ENCODE measurements at places on chromosomes 7 and 10. TPM values are rescaled to one million over a fixed set of nuclear protein-coding genes. Genes with fewer than 3 reads are reported as not detected.

DNA sequence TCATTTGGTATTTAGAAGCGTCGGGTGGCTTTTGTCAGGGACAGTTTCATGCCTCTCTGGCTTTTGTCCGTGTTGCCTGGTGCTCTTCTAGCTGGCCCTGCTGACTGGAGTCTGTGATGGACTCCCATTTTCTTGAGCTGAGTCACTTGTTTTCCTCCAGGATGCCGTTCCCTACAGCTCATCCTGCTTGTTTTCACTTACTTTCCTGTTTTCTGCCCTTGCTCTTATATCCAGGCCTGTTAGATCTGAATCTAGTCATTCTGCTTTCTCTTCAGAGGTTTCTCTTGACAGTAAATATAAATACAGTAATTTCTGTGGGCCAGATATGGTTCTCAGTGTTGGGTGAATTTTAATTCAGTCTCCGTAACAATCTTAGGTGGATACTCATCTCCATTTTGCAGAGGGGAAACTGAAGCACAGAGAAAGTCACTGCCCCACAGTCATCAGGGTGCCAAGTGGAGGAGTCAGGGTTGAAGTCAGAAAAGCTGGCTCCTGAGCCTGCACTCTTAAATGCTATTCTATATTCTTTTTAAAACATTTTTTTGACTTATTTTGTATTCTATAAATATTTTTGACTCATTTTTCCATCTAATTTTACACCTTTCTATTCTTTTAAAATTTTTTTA is 85.4 kb downstream of the CCNY start:
- DNase-seq = peak; percentile 92

DNA sequence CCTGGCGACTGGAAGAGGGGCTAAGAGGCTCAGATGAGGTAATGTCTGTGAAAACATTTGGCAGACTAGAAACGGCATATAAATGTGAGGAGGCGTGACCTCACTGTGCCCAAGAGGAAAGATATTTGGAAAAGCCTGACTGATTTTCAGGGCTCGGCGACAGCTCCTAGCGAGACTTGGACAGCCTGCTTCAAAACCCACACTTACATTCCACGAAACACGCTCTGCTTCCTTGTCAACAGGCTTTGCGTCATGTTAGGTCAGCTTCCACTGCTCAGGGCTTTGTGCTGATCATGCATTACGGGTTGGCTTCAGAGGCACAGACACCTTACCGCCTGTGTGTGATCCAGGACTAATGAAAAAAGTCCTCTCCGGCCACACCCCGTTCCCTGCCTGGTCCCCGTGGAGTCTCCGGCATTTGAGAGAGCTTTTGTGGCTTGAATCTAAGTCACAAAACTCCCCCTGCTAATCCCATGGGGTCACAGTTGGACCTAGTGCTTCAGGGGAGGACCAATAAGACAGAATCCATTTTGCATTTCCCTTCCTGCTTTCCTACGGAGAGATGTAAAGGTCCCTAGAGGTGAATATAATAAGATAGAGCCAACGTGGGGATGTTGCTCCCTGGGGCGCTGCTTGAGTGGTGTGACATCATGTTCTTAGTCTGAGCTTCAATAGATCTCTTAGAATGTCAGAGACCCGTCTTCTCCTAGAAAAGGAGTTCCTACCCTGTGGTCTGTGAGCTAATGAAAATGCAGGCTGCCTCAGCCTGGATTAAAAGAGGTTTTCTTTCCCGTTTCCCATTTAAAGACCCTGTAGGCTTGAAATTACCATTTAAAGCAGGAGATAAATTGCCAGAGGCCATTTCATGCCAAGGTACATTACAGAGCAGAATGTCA is 25.5 kb downstream of the FGFBP3 start:
- DNase-seq = no peak

DNA sequence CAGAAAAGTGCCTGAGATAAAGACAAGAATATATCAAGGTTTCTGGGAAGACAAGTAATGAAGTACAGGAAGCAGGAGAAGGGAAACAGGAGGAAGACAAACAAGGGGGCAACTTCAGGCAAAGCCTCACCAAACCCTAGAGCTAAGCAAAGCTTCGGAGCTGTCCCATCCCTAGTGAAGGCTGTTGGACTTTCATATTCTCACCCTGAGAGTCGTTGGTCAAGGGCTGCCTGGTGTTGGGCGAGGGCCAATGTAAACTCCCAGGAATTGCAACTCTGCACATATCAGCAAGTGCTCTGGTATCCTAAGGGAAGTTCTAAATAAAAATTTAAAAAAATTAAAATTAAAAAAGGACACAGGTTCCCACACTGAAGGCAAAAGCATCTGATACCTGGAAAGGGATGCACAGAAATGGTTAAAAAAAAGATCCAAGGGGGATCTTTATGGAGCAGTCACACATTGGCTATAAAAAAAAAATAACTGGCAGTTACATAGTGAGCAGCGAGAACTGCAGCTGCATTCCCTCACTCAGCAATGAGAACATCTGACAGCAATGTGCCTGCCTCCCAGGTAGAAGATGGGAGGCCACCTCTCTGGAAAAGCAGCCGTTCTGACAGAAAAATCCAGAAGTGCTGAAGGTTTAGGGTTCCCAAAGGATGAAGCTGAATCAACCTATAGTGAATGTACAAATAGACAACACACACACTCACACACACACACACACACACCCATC is 304.7 kb downstream of the WDR11 start:
- no peak for DNase-seq

DNA sequence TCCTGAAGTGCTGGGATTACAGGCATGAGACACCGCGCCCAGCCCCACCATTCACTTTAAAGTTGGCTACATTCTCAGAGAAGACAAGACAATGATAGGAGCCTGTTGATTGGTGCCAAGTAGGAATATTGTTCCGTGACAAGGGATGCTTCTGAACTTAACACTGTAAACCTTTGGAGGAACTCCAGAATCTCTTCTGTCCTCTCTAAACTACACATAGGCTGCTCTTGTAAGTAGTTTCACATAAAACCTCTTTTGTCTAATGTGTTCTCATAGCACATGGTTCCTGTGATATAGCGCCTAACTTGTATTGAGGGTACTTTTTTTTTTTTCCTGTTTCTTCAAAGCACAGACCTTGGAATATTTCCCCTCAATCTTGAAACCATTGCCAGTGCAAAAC is 3.6 kb upstream of the COPG2 start:
- DNase-seq = no peak

GRCh38 chr10:13340068-13340467 is 8.0 kb downstream of the SEPHS1 start:
- no peak for DNase-seq

DNA sequence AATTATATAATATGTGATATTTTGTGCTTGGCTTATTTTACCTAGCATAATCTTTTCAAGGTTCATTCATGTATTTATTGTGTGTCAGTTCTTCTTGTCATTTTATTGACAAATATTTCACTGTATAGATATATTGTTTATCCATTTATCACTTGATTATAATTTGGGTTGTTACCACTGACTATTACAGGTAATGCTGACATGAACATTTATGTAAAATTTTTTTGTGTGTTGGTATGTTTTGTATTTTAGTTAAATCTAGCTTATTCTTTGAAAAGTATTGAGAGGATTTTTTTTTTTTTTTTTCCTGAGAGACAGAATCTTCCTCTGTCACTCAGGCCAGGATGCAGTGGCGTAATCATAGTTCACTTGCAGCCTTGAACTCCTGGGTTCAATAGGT is 107.7 kb downstream of the MAPK8 start:
- DNase-seq = no peak

DNA sequence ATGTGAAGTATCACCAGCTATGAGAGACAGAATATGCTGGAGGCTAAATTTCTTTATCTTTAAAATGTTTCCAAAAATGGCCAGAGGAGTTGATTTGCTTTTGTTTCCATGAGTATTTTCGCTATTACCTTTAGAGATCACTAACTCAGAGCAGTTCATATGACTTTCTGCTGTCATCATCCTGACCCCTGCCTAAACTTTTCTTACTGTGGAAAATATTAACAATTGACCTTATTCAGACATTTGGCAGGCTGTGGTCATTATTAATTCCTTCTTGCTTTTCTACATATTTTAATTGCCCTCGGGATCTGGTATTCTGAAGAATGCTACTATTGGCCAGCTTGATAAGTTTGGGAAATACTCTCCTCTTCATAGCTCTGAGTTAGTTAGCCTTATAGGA is 156.5 kb downstream of the EXOC4 start:
- no peak for DNase-seq

The HOXA7 gene
- total RNA-seq = not detected

The METTL2B gene
- 37.6 TPM for total RNA-seq

DNA sequence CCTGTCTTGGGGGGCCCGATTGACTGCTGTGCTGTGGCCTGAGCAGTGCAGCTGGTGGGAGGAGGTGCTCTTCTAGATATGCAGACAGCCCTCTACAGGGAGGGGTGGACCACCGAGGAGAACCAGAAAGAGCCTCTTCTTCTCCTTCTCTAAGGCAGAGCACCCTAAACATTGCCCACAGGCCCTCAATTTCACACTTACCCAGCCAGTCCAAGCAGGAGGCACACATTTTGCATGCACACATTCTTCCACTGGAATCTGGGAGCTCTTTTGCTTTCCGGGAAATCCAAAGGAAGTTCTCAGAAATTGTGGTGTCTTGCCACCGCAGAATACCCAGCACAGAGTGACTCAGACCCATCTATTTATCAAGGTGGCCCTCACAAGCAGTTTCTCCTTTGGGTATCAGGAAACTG is 45.8 kb downstream of the EEPD1 start:
- DNase-seq = peak; percentile 46

DNA sequence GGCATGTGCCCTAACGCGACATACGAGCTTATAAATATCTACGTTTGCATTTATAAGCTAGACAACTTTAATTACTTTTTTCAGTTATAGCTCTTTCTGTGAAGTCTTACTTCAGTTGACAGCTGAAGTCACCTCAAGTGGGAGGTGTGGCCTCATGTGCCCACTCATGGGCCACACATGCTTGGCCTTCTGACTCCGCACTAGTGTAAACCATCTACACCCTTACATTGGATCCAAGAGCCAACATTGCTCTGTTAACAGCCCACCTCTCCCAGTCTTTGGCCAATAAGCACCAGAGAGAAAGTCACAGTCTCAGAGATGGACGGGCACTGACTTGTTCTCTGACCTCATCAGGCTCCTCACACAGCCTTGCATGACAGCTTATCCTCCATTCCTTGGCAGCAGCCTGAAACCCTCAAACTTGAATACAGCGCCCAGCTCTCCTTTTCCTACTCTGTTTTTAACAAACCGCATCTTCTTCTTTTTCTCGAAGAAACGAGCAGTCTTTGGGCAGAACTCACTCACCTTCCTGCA is 70.9 kb upstream of the AMPH start:
- DNase-seq = no peak

The GLI3 gene
- 2.5 TPM for total RNA-seq

DNA sequence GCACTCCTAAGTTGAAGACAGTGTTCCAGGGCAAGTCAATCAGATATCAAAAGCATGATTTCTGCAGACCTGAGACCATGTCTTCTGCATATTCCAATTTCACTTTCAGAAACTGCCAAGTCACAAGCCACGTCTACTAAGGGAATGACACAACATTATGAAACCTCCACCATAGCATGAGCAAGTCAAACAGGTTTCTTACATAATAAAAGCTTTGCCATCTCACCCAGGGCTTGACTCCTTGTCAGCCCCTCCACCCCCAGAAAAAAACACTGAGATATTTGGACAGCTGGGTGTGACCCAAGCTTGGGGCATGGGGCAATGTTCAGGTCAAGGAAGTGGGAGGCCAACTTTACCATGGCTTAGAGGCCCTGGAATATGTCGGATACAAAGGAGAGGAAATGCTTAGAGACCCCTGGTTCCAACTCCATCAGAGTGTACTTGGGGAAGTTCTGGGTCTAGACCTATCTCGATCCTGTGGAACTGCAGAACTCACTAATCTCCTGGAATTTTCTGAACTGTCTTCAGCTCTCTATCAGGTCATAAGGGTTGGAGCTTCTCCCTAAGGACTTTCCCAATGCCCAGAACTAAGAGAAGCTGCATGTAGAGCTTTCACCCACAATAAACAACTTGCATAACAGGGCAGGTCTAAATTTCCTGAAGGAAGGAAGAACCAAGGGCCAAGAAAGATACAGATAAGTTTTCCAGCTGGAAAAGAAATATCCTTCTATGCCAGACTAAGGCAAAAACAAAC is 80.6 kb upstream of the NAMPT start:
- no peak for DNase-seq

The ASZ1 gene
- total RNA-seq = not detected

The ELN gene
- 0.50 TPM for total RNA-seq

DNA sequence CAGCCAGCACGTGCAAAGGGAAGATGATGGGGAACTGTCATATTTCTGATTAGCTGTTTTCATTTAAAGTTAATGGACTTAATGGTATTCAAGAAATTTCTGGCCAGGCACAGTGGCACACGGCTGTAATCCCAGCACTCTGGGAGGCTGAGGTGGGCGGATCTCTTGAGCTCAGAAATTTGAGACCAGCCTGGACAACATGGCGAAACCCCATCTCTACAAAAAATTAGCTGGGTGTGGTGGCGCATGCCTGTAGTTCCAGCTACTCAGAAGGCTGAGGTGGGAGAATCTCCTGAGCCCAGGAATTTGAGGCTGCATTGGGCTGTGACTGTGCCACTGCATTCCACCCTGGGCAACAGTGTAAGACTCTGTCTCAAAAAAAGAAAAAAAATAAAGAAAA is 18.7 kb downstream of the STN1 start:
- no peak for DNase-seq

DNA sequence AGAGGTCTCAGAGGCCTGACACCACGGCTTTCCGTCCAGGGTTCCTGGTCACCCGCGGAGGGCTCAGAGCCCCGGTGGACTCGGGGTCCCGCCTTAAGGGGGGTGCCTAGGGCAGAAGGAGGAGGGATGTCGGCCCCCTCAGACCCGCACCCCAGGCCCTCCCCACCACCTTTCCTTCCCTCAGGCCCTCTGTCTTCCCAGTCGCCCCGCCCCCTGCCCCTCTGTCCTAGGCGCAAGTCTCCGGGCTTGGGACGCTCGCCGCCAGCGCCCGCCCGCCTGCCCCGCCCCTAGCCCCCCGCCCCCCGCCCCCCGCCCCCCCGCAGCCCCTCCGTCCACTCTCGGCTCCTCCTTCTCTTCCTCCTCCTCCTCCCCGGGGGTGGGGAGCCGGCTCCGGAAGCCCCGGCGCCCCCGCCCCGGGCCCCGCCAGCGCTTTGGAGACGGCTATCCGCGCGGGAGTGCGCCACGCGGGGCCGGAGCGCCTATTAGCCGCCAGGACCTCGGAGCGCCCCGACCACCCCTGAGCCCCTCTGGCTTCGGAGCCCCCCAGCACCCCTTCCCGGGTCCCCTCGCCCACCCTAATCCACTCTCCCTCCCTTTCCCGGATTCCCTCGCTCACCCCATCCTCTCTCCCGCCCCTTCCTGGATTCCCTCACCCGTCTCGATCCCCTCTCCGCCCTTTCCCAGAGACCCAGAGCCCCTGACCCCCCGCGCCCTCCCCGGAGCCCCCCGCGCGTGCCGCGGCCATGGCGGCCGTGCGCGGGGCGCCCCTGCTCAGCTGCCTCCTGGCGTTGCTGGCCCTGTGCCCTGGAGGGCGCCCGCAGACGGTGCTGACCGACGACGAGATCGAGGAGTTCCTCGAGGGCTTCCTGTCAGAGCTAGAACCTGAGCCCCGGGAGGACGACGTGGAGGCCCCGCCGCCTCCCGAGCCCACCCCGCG is at the start of gene AEBP1:
AEBP1 (plus strand) TSS at position 423 of the 937 bp plus-strand sequence; CDS start at position 744, 321 bp downstream.
- no peak for DNase-seq

The SGMS1 gene
- 20.0 TPM for total RNA-seq

- no peak for DNase-seq
Measured at GRCh38 chr7:100220586-100221230, 959 bp downstream of the PVRIG start.

The EEPD1 gene
- total RNA-seq = 29.2 TPM

- no peak for DNase-seq
Measured at GRCh38 chr10:113301342-113301984, 251.4 kb upstream of the HABP2 start.

Data from A172 (cell line).